PC-9 (cell line): ENCODE measurements at places on chromosomes 3 and 15. TPM values are rescaled to one million over a fixed set of nuclear protein-coding genes. Genes with fewer than 3 reads are reported as not detected.

The IP6K2 gene
- 123 and 144 TPM in 2 replicates for total RNA-seq

- peak; percentile 87 for DNase-seq
Measured at GRCh38 chr3:98482717-98483482, 14.6 kb upstream of the OR5K2 start.

GRCh38 chr15:88147760-88148159, 108.8 kb downstream of the NTRK3 start:
- DNase-seq = no peak

- DNase-seq = no peak
Measured at GRCh38 chr3:13768453-13768852, 111.4 kb downstream of the WNT7A start.
